NCI-H748 treated with DMSO at 0.1 percent for 48 hours (cell line): ENCODE measurements at places on chromosomes 7 and 10.

DNA sequence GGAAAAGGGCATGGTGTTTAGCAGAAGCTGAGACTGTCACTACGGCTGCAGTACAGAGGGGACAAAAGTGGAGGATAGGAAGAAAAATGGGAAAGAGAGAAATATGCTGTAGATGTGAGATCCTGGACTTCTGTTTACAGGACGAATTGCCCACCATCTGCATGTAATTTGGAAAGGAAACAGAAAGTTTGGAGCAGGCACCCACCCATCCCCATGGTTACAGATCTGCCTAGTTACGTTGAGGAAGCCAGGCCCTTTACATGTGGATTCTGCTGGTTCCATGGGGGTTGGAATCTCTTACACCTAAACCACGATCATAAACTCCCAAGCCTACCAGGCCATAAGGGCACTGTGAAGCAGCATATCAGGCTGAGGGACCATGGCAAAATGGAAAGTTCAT is 84.3 kb downstream of the WDFY4 start:
- DNase-seq: no peak

DNA sequence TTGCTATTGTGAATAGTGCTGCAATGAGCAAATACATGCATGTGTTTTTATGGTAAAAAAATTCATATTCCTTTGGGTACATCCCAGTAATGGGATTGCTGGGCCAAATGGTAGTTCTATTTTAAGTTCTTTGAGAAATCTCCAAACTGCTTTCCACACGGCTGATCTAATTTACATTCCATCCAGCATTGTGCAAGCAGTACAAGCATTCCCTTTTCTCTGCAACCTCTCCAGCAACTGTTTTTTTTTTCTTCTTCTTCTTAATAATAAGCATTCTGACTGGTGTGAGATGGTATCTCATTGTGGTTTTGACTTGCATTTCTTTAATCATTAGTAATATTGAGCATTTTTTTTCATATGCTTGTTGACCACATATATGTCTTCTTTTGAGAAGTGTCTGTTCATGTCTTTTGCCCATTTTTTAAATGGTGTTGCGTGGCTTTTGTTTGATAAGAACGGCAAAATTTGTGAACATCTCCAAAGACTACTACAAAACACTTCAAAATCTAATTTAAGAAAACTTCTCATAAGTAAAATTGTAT is 136.1 kb upstream of the MYO3A start:
- no peak for DNase-seq

- DNase-seq: no peak
These were observed 26.2 kb downstream of the FKBP6 start for GRCh38 chr7:73354196-73354595.

DNA sequence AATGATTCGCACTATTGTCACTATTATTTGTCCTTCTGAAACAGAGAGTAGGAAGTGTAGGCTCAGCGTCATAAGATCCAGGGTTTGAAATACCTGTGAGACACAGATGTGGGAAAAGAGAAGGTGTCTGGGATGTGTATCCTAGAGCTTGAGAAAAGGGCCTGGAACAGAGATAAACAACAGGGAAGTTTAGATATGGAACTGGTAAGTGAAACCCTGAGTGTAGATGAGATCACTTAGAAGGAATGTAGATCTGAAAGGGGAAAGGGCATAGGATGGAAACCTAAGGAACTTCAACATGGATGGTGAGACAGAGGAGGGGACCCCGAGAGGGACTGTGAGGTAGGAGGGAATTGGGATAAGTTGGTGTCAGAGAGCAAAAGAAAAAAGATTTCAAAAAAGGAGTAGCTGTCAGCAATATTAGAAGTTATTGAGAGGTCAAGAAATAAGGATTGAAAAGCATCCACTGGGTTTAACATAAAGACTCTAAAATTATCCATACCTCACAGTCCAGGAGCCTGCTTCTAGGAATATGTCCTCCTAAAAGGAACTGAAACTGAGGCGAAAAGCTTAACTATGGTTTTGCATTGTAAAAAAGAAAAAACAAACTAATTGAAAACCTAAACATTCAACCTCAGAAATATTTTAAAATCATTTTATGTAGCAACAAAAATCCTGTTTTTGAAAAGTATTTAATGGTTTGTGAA is 119.2 kb upstream of the NPVF start:
- no peak for DNase-seq

DNA sequence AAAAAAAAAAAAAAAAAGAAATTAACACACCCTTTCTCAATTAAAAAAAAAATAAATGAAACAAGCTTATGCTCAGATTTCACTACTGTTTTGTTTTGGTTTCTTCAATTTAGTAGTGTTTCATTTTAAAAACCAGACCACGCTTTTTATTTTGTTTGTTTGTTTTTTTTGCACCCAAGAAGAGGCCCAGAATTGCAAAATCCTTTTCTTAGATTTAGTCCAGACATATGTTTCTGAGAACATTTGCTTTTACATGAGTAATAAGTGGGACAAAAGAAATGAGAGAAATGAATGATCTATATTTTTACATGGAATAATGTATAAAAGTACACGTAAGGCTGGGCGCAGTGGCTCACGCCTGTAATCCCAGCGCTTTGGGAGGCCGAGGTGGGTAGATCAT is 34.5 kb upstream of the CAMK1D start:
- DNase-seq: no peak

- no peak for DNase-seq
These were observed 141.8 kb upstream of the GPR22 start for GRCh38 chr7:107327986-107328569.

- DNase-seq: no peak
These were observed 29.4 kb downstream of the PRKG1 start for GRCh38 chr10:51103554-51104217.

DNA sequence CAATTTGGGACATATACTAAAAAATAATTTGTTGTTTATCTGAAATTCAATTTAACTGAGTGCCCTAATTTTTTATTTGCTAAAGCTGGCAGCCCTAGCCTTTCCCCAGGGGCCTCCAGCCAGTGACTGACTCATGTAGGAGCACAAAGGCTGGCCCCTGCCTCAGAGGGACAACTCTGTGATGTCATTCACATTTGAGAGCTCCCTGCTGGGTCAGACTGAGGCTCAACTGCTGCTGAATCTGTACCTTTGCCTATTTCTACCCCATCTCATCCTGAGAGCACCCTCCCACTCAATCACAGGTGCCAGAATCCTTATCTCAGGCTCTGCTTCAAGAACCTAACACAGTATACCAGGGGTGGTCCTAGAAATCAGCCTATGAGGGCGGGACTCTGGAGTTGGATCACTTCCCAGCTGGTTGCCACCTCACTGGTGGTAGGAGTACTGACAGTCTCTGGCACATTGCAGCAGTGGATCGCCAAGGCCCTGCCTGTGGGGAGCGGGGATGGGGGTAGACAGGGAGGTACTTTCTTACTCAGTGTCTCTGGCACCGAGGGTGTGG is 11.6 kb downstream of the GCK start:
- DNase-seq: no peak

- DNase-seq: no peak
These were observed 42.1 kb downstream of the PPP1R9A start for GRCh38 chr7:94949532-94949931.

- no peak for DNase-seq
These were observed 500.1 kb upstream of the ZMIZ1 start for GRCh38 chr10:78568620-78569019.

- DNase-seq: no peak
These were observed 402.6 kb downstream of the SORCS1 start for GRCh38 chr10:106761906-106762305.

- DNase-seq: no peak
These were observed 130.9 kb downstream of the SLC16A9 start for GRCh38 chr10:59578741-59579140.

GRCh38 chr10:29610876-29611647 is 23.7 kb downstream of the SVIL start:
- DNase-seq: no peak

DNA sequence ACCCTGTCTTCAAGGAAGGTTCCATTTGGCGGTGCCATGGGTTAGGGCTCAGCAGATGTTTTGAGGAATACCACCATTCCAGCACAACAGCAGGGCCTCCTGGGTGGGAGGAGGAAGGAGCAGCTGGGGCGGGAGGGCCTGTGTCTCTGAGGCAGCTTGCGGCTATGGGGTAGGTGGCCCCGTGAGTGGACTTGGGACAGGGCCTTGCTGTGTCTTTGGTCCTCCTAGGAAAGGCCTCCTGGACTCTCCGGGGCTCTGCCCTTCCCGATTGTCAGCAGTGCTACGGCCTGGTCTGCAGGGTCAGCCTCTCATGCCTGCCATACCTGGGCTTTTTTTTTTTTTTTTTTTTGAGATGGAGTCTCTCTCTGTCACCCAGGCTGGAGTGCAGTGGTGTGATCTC is 96.7 kb downstream of the PAXIP1 start:
- no peak for DNase-seq

DNA sequence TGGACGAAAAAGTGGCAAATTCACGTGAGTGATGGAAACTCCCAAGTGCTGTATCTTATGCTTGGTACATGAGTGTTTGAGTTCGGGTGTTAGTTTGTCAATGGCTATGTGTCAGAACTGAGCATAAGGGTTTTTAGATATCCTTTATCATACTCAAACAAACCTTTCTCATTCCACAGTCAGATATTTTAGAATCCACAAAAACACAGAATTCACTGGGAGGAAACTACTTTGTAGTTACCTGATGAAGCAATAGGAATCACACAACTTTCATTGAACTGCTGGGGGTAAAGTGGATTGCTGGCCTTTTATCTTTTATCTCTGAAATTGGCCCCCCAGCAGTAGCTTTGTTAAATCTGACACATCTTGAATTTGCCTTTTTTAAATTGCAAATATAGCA is 64.0 kb downstream of the DKK1 start:
- no peak for DNase-seq

- DNase-seq: no peak
These were observed 44.9 kb downstream of the PPP1R3C start for GRCh38 chr10:91587710-91588638.

- peak; percentile 60 for DNase-seq
These were observed 45.4 kb upstream of the MBL2 start for GRCh38 chr10:52818019-52818418.

DNA sequence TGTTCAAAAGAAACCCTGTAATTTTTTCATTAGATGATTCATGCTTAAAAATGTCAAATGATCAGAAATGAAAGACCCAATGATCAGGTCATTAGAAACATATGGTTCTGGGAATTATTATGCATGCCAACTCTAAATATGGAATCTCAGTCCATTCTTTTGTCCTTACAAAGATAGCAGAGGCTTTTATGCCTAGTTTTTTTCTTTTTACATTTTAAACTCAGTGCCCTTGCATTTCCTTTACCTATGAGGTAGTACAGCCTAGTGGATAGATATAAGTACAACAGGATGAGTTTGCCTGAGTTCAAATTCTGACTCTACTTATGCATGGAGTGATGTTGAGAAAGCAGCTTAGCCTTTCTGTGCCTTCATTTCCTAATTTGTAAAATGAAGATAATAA is 392.9 kb downstream of the SUGCT start:
- DNase-seq: no peak

DNA sequence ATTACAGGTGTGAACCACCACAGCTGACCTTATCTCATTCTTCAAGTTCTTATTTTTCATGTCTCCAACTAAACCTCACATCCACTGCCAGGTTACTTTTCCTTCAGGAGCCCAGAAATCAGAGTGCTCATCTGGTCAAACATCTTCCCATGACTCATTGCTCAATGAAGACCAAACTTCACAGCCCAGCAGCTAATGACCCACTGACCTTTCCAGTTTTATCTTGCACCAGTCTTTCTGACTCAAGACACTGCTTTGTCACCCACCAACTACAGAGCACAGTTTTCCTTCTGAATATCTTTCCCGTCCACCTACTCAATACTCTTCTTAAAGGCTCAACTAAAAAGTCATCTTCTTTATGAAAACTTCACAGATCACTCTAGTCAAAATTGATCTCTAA is 245.1 kb downstream of the CHCHD3 start:
- no peak for DNase-seq

- no peak for DNase-seq
These were observed 356.0 kb downstream of the TFEC start for GRCh38 chr7:115674467-115675024.

GRCh38 chr10:82358486-82359099 is 483.6 kb downstream of the NRG3 start:
- DNase-seq: no peak

- DNase-seq: no peak
These were observed 143.0 kb downstream of the RPS24 start for GRCh38 chr10:78176320-78177317.

DNA sequence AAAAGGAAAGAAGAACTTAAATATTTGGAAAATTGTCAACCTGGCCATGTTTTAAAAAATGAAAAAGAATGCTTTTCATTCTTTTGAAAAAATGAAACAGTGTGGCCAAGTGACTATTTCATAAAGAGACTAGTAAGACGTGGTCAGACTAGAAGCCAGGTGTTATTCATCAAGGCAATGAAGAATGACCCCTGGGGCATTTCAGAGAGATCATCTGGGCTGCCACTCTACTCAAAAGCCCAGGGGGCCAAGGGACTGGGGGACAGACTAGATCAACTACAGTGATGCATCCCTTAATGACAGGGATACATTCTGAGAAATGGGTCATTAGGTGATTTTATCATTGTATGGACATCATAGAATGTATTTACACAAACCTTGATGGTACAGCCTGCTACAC is 199.4 kb downstream of the STK31 start:
- DNase-seq: no peak

DNA sequence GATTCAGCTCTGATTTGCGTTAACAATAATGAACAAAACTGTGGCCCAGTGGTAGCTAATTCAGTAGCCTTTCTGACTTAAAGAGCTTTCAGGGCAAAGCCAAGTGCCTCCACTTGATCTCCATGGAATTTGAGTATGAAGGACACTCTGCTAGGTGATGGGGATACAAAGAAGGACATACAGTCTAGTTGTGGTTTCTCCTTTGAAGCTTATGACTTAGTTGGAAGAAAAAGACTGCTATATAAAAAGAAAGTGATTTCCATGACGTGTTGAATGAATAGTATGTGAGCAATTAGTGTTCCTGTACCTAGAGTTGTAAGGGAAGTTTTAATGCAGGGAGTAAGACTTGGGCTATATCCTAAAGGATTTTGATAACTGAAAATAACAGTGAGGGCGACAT is 8.3 kb downstream of the PDCD4 start:
- no peak for DNase-seq

GRCh38 chr10:15684768-15685167 is 35.0 kb downstream of the ITGA8 start:
- no peak for DNase-seq

DNA sequence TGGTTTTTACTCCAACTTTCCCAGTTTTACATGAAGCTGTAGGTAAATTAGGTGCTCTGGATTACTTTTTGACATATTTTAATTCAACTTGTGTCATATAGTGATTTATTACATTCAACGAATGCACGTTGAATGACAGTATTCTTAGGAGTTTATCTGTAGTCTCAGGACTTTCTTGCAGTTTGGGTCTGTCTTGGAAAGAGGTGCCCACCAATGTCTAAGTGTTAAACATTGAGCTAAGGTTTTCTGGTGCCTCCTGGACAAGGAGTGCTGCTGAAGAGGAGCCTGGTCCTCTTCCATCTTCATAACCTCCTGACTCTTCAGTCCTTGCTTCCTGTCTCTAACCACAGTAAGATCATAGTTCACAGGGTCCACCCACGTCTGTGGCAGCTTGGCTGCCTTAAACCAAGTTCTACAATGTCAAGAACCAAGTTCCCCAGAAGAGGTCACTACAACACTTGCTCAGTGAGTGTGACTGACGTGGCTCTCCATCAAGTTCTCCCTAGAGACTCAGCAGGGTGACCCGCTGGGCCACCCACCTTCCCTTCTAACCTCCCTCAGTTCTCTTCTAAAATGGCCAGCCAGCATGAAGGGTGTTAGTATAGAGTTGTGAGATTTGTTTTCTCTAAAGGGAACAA is 6.1 kb downstream of the NPY start:
- peak; percentile 30 for DNase-seq

- no peak for DNase-seq
These were observed 104.2 kb upstream of the ACBD5 start for GRCh38 chr10:27344568-27345454.
